Endodermal cell (in vitro differentiated cells): ENCODE measurements at places on chromosomes 13 and 19. TPM values are rescaled to one million over a fixed set of nuclear protein-coding genes. Genes with fewer than 3 reads are reported as not detected.

TMEM190 gene
- 2.5 TPM in 1 of 3 replicates, not detected in the others for total RNA-seq

DNA sequence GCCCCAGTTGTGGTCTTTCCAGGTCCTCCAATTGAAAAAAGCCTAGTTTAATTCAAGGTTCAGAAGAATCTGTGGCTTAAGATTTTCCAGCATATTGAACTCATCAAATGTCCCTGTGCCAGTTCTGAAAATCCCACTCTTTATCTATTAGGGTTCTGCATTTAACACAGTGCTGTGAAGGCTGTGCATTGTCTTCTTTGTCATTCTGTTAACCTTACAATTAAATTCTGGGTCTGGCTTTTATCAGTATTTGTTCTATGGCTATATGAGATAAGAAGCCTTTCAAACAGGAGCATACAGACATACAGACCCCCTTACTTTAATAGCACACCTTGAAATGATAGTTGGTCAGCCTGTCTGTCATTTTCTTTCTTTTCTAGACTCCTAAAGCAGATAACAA lies 362.1 kb upstream of the DACH1 start:
- no peaks in the 10 kb centered on the region for H3K36me3 ChIP-seq
- no peak for DNase-seq
- H3K27me3 ChIP-seq = no peaks in the 10 kb centered on the region

- H3K4me3 ChIP-seq = no peak overlapping the region
- peaks cover 53% of the 10 kb centered on the region for H3K36me3 ChIP-seq
- DNase-seq = no peak
- peaks cover 14% of the 10 kb centered on the region for H3K4me1 ChIP-seq
- H3K27ac ChIP-seq = no peak overlapping the region
Measured at GRCh38 chr19:33048806-33049676, 15.6 kb downstream of the RHPN2 start.

- no peaks in the 10 kb centered on the region for H3K4me1 ChIP-seq
- H3K36me3 ChIP-seq = no peaks in the 10 kb centered on the region
- no peak for DNase-seq
- H3K4me3 ChIP-seq = no peak overlapping the region
Measured at GRCh38 chr13:37627428-37627827, 28.9 kb upstream of the POSTN start.

CYP2S1 gene
- total RNA-seq = 26.7 and 34.2 TPM in 2 replicates

DNA sequence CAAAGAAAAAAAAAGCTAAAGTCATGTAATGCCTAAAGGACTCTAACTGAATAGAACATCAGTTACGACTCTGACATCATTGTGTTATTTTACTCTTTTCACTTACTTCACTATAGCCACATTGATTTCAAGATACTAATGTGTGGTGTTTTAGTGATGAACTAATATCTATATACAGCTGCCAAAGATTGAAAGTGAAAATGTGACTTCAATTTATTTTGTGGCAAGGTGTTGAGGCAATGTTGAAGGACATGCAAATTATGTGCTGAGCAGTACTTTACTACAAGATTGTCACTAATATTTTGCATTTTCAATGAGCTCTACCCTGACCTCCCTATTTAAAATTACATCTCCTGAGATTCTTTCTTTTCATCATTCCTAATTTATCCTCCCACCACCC lies 1911.9 kb upstream of the PCDH20 start:
- H3K4me3 ChIP-seq = no peak overlapping the region
- peaks cover 3% of the 10 kb centered on the region for H3K4me1 ChIP-seq
- DNase-seq = no peak
- no peaks in the 10 kb centered on the region for H3K27me3 ChIP-seq

ZNF610 gene
- total RNA-seq = 7.0 to 12.0 TPM (median 8.1 TPM) in 3 replicates

DNA sequence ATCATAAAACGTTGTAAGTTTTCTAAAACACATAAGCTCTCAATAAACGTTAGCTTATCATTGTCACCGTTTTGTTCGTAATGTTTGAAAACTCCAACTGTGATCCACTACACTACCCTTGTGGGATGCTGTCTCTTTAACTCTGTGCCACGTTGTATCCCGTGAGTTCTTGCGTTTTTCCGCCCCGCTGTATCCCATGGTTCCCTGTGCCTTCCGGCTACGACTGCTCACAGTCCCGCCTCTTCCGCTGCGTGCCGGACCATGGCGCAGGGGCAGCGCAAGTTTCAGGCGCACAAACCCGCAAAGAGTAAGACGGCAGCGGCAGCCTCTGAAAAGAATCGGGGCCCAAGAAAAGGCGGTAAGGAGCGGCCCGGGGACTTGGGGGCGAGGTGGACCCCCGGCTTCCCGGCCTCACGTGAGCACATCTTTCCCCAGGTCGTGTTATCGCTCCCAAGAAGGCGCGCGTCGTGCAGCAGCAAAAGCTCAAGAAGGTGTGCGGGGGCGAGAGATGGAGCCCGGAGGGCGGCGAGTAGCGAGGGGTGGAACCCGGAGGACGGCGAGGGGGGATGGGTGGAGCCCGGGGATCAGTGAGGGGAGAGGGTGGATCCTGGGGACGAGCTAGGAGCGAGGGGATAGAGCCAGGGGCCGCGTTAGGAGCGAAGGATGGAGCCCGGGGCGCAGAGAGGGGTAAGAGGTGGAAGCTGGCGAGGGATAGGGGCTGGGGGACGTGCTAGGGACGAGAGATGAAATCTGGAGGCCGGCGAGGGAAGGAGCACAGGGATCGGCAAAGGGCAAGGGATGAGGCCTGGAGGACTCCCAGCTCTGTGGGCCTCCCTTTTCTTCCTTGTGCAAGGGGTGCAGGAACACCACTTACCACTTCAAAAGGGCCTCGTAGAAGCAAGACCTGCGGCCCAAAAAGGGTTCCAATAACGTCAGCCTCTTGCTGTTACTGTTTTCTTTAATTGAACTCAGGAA lies at the start of gene C19orf53:
TSS of gene C19orf53 (plus strand) at position 240 of the 975 bp plus-strand sequence. CDS start at position 262, 22 bp downstream.
- H3K27me3 ChIP-seq = no peaks in the 10 kb centered on the region
- peak within 1 kb of the TSS; percentile 98 for H3K4me3 ChIP-seq
- no peaks in the 10 kb centered on the region for H3K4me1 ChIP-seq
- peak within 1 kb of the TSS; percentile 81 for H3K27ac ChIP-seq

TUBA3C gene
- not detected in 3 replicates for total RNA-seq

- H3K27ac ChIP-seq = peak overlapping the region; percentile 13
- DNase-seq = no peak
- peaks cover 15% of the 10 kb centered on the region for H3K4me1 ChIP-seq
Measured at GRCh38 chr13:106522898-106523525, 12.4 kb downstream of the EFNB2 start.

DNA sequence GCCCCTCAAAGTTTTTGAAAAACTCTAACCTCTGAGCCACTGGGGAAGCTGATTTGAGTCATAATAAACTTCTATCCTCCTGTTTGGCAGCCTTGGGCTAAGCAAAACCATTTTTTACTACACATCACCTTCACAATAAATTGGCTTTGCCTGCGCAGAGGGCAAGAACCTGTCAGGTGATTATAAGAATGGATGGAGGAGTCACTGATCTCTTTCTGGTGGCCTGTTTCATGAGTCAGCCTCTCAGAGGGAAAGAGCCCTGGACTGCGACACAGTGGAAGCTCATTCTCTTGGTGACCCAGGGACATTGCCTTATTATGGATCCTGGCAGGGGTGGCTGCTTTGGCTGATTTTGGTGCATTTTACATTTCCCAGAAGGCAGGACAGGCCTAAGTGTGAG lies 17.5 kb upstream of the PSG9 start:
- no peaks in the 10 kb centered on the region for H3K4me1 ChIP-seq
- H3K27me3 ChIP-seq = no peaks in the 10 kb centered on the region
- no peak for DNase-seq
- H3K36me3 ChIP-seq = no peaks in the 10 kb centered on the region
- no peak overlapping the region for H3K4me3 ChIP-seq
- no peak overlapping the region for H3K27ac ChIP-seq

CEACAM4 gene
- not detected in 2 replicates for total RNA-seq

GAPDHS gene
- not detected in 3 replicates for total RNA-seq

- no peaks in the 10 kb centered on the region for H3K36me3 ChIP-seq
- H3K27me3 ChIP-seq = peaks cover 98% of the 10 kb centered on the region
- peaks cover 4% of the 10 kb centered on the region for H3K4me1 ChIP-seq
- no peak overlapping the region for H3K27ac ChIP-seq
- peak overlapping the region; percentile 76 for H3K4me3 ChIP-seq
Measured at GRCh38 chr13:78596736-78597601, 6.4 kb downstream of the POU4F1 start.

TFDP1 gene
- 74.8 and 78.7 TPM in 2 replicates for total RNA-seq

- no peak overlapping the region for H3K4me3 ChIP-seq
- no peaks in the 10 kb centered on the region for H3K4me1 ChIP-seq
- no peaks in the 10 kb centered on the region for H3K36me3 ChIP-seq
- peaks cover 23% of the 10 kb centered on the region for H3K27me3 ChIP-seq
- DNase-seq = no peak
Measured at GRCh38 chr19:51600940-51601580, 29.1 kb downstream of the SIGLEC5 start.

GRCh38 chr13:51846756-51847155 lies 1.8 kb upstream of the TMEM272 start:
- no peaks in the 10 kb centered on the region for H3K36me3 ChIP-seq
- H3K4me3 ChIP-seq = no peak overlapping the region
- H3K4me1 ChIP-seq = peaks cover 9% of the 10 kb centered on the region
- no peak overlapping the region for H3K27ac ChIP-seq
- H3K27me3 ChIP-seq = no peaks in the 10 kb centered on the region

GRCh38 chr13:113537205-113537604 lies 46.7 kb upstream of the DCUN1D2 start:
- no peak for DNase-seq
- H3K27ac ChIP-seq = no peak overlapping the region
- peaks cover 21% of the 10 kb centered on the region for H3K36me3 ChIP-seq
- no peaks in the 10 kb centered on the region for H3K4me1 ChIP-seq
- no peaks in the 10 kb centered on the region for H3K27me3 ChIP-seq

- H3K27ac ChIP-seq = no peak overlapping the region
- no peaks in the 10 kb centered on the region for H3K36me3 ChIP-seq
- H3K27me3 ChIP-seq = no peaks in the 10 kb centered on the region
- peaks cover 8% of the 10 kb centered on the region for H3K4me1 ChIP-seq
Measured at GRCh38 chr13:112684071-112684845, 5.6 kb upstream of the ATP11A start.

EFNA2 gene
- total RNA-seq = 23.5 to 31.9 TPM (median 28.6 TPM) in 3 replicates

DNA sequence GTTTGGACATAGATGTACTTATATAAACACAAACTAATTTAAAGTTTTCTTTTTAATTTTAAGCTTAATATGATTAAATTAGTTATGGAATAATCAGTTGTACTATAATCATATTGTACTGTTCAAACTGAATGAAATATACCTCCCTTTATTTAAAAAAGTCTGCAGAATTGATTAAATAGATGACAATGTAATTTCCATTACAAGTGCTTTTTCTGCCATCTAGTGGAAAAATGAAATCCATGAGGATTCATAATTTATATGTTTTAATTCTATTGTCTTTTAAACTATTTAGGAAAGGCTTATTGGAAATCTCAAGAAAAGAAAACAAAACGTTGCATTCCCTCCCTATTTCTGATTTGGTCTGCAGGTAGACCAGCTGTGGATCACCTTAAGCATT lies 30.9 kb downstream of the MZT1 start:
- no peak overlapping the region for H3K27ac ChIP-seq
- H3K36me3 ChIP-seq = no peaks in the 10 kb centered on the region
- no peak overlapping the region for H3K4me3 ChIP-seq
- no peaks in the 10 kb centered on the region for H3K27me3 ChIP-seq

GRCh38 chr19:7900401-7900870 lies 3.2 kb upstream of the MAP2K7 start:
- H3K27me3 ChIP-seq = no peaks in the 10 kb centered on the region
- H3K27ac ChIP-seq = no peak overlapping the region
- no peaks in the 10 kb centered on the region for H3K36me3 ChIP-seq
- DNase-seq = no peak
- H3K4me3 ChIP-seq = no peak overlapping the region

GRCh38 chr13:59475911-59476310 lies 687.8 kb downstream of the DIAPH3 start:
- no peak overlapping the region for H3K4me3 ChIP-seq
- H3K27ac ChIP-seq = no peak overlapping the region
- DNase-seq = no peak
- peaks cover 17% of the 10 kb centered on the region for H3K4me1 ChIP-seq
- H3K27me3 ChIP-seq = no peaks in the 10 kb centered on the region

DNA sequence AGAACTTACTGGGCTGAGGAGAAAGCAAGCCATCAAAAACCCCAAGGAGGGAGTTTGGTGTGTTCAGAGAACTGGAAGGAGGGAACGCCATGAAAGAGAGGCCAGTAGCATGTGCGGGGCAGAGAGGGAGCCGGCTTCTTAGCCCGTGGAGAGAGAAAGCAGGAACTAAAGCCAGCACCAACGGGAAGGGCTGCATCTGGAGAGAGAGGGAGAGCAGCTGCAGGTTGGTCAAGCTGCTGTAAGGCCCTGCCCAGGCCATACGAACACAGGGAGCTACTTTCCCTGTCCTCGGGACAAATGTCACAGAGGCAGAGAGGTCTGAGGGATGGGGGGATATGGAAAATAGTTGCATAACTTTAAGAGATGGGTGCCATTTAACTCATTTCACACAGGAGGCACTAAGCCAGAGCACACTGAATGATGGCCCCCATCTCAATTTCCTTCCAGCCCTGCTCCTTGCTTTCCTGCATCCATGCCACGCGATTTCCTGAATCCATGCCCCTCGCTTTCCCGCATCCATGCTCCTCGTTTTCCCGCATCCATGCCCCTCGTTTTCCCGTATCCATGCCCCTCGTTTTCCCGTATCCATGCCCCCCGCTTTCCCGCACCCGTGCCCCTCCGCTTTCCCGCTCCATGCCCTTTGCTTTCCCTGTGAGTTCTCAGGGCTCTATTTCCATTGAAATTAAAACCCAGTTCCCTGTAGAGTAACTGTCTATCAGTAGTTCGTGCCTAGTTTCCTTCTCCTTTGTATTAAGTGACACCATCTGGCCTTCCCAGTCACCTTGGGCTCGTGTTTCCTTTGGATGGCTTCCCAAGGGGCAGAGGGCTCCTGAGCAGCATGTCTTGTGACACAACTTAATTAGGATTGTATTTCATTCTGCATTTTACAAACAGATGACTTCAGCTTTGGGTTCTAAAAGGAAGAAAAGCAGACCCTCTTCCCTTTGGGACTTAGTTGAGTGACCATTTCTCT lies 31.5 kb upstream of the TPT1 start:
- peak overlapping the region; percentile 69 for H3K27ac ChIP-seq
- peaks cover 5% of the 10 kb centered on the region for H3K36me3 ChIP-seq
- peak; percentile 58 for DNase-seq

DNA sequence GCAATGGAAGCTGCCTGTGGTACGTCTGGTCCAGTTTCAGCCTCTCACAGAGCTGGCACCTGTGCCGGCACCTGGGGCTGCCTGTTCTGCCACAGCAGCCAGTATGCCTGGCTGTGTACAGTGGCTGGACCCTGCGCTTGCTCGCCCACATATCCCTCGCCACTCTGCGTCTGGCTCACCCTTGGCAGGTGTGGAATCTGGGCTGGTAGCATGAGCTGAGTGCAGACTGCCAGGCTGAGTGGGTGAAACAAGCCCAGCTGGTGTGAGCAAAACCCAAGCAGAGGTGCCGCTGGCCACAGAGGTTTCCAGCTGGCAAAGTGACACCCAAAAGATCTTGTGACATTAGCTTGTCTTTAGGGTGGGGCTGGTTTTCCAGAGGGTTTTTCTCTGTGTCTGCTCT lies 80.7 kb downstream of the ING1 start:
- peaks cover 3% of the 10 kb centered on the region for H3K4me1 ChIP-seq
- DNase-seq = no peak
- no peaks in the 10 kb centered on the region for H3K36me3 ChIP-seq
- H3K4me3 ChIP-seq = no peak overlapping the region
- no peaks in the 10 kb centered on the region for H3K27me3 ChIP-seq

SYCN gene
- total RNA-seq = not detected in 2 replicates

- H3K27ac ChIP-seq = no peak overlapping the region
- H3K36me3 ChIP-seq = no peaks in the 10 kb centered on the region
- H3K4me3 ChIP-seq = no peak overlapping the region
- no peak for DNase-seq
- no peaks in the 10 kb centered on the region for H3K4me1 ChIP-seq
- no peaks in the 10 kb centered on the region for H3K27me3 ChIP-seq
Measured at GRCh38 chr13:35812736-35813135, 318.4 kb downstream of the DCLK1 start.
